ENCODE measurements at places on chromosomes 2 and 18.

GRCh38 chr2:164920430-164920829, 34.9 kb downstream of the SLC38A11 start:
- no peak for DNase-seq

DNA sequence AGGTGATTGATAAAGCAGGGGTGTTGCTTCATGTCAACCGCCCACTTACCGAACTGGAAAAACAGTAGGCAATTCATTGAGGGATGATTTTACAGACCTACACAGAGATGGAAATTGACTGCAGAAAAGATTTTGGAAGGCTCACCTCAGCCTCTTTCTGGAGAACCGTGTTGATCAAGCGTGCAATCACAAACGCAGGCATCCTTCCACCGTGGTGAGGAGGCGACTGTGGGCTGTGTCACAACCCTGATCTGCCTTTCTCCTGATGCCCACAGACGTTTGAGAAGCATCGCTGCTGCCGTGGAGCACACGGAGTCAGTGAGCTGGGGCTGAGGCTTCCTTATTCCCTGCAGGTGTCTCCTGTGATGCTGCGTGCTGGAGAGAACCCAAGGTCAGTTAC, 132.0 kb downstream of the TMEM18 start:
- DNase-seq = no peak

- no peak for DNase-seq
Observed at GRCh38 chr18:55465313-55465712, 122.7 kb downstream of the TCF4 start.

- no peak for DNase-seq
Observed at GRCh38 chr18:8793445-8794155, 88.2 kb downstream of the MTCL1 start.

DNA sequence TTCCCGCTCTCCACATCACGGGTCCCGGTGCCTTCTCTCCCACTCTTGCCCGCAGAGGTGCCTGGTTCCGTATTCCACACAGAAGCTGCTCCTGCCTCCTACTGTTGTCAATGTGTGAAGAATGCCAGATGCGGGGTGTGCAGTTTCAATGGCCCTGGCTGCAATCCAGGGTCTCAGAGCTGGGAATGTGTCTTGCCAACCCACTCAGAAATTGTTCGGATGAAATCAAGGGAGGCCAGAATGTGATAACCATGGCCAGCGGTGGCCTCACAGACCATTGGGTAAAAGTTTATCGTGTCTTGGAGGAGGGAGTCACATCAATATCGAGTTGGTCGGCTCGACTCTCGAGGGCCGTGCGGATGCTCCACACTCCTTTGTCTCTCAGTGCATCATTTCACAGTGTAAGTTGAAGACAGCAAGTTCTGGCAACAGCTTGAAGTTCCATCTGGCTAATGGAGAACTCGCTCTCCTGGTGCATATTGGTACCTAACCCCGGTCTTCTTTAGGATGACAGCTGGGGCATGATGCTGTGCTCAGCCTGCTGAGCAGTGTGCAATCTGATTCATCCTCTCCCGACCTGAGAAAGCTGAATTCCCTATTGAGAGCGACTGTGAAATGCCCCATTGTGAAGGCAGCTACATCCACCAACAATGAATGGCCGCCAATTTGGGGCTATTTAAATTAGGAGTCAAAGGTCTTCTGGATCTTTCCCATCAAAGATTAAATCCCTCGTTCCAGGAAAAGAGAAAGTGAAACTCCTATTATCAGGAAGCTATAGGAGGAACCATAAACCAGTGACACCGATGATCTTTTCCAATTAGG, 389.0 kb downstream of the SOX11 start:
- no peak for DNase-seq

DNA sequence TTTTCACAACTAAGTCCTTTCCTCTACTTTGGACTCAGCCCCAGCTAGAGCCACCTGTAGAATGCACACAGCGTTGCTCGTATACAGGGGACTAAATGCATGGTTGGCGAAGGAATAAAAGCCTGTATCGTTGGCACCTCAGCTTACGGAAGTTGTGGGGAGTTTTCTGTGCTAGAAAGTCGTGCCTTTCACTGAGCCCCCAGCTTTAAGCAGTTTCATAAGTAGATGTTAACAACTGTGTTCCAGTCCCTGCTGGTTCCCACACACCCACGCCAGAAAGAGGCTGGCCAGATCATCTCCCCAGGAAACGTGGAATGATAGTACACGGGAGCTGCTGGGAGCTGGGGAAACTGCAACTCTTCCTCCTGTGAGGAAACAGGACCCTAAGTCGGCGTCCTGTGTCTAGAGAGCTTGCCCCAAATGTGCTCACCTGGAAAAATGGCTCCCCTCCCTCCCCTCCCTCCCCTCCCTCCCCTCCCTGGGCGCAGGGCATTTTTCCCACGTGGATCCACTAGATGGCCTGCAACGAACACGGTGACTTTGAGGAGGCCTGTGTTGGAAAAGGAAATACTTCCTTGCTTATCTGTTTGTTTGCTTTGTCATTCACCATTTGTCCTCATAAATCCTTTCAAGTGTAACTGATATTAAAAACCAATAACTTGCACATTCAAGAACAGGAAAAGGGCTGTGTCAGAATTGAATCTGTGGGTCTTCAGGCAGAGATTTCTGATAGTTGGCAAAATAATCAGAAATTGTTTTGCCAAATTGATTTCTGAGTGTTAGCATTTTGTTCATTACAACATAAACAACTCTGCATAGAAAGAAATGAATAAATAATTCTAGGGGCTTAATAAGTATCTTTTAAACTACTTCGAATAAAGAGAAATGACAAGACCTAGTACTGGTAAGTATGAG, 43.9 kb upstream of the RFX8 start:
- DNase-seq = no peak

DNA sequence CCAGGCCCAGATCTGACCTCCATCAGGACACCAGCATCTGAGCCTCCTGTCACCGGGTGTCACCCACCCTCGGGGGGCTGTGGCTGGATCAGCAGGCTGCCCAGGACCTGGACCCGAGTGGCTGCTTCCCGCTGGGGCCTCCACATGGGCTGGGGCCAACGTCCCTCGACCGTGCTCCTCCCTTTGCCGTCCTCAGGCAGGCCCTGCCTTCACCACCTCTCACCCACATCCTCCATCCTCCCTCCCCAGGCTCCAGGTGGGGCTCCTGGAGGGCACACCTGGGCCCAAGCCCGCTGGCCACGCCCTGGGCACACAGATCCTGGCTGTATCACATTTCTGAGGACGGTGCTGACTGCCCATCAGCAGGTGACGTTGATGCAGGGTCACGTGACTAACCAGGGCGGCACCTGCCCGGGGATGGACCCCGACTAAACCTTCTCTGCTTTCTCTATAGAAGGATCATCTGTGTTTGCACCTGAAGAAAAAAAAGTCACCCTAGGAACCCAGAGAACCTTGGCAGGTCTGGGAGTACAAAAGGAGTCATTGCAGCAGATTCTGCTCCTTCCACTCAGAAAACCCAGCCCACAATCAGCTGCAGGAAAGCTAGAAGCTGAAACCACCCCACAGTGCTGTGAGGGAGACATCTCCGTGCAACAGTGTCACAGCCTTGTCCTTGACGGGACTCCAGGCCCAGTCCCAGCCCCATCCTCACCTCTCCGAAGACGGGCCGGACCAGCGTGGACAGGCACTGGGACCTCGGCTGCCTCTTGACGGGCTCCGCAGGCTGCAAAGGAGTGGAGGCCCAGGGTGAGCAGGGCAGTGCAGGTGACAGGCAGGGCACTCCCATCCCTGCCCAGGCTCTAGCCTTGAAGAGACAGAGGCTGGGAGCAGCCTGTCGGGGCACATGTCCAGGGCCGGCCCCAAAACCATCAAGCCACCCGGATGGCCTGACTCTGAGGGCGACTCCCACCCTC, 11.2 kb downstream of the STK25 start:
- DNase-seq = no peak

DNA sequence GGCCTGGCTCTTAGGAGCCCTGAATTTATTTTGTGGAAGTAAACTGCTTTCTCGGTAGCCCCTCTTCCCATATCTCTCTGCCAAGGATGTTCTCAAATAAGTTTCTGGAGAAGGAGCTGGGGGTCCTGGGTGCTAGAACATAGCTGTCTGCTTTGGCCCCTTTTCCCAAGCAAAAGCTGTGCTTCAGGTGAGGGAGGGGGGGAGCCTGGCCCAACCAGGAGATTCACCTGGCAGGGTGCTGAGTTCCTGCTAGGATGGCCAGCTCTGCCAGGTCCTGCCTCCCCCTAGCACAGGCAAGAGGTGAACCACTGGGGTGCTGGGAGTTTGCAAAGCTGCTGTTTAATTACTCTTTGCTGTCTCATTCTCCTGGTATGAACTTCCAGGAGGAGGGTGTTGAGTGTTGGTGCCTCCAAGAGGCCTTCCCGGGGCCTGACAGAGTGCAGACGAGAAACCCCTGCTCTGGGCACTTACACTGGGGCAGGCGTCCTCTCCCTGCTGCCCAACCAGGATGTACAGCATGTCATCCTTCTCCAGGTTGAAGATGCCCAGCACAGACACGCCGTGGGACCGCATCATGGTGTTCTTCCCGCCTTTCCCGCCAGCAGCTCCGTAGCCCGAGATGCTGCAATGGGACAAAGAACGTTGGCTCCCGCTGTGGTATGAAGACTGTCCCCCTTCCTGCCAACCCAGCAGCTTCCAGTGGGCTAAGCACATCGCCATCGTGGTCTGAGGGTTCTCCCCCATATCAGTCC, 124.2 kb downstream of the CLIP4 start:
- DNase-seq = no peak

GRCh38 chr2:231373184-231373583, 22.3 kb upstream of the B3GNT7 start:
- no peak for DNase-seq

DNA sequence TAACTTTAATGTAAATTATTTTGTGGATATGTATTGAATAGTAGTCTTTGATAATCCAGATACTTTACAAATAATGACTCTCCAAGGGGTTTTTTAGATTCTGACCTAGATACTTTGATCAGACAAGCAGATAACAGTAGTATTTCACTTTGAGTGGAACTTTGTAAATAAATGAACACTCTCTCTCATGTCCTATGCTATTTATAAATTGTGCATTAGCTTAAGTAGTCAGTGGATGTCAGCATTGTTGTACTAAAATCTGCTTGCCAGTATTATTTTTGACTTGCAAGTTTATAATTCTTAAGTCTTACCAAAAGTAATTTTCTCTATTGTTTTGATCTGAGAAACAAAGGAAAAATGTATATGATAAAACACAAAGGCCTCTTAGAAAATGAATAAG, 1113.1 kb upstream of the NRXN1 start:
- DNase-seq = no peak

- DNase-seq = no peak
Observed at GRCh38 chr2:127389778-127390435, 2.1 kb upstream of the MAP3K2 start.

GRCh38 chr18:51953521-51953920, 386.5 kb upstream of the DCC start:
- no peak for DNase-seq

- DNase-seq = no peak
Observed at GRCh38 chr18:59172664-59173249, 33.1 kb downstream of the SEC11C start.

DNA sequence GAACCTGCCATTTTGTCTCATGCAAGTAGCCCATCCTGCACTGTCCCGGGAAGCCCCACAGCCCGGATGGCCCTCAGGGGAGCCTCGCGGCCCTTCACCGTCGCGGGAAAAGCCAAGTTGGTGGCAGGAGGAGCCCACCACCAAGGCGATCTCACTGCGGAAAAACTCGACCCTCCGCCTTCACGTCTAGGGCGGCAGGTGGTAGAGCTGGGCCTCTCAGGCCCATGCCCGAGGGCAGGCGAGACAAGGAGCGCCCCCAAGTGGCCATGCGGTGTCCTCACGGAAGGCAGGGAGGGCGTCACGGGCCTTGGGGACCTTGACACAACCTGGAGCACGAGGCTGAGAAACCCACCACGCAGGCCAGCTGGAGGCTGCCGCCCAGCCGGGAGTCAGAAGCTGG, 34.8 kb upstream of the SKA1 start:
- no peak for DNase-seq

DNA sequence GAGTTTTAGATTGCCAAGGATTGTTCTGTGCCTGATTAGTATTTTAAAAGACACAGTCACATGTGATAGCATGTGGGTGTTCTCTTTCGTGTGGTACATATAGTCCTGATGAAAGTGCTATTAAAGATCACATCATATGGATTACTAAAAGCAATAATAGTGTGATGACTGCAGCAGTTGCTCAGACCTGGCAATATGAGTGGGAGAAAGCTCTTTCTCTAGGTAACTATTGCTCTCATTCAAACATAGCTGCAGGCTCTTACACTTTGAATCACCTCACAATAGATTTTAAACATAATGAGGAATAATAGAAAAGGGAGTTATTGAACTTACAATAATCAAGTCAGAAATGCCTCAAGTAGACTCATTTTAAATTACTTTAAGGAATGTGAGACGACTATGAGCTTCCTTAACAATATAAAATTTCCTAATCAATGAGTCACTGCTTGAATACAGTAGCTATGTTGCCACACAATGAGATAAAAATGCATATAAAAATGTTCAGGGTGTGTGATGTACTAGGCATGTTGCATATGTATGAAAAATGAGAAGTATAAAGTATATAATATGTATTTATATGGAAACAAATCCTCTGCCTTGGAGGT, 452.1 kb downstream of the TMX3 start:
- DNase-seq = no peak

DNA sequence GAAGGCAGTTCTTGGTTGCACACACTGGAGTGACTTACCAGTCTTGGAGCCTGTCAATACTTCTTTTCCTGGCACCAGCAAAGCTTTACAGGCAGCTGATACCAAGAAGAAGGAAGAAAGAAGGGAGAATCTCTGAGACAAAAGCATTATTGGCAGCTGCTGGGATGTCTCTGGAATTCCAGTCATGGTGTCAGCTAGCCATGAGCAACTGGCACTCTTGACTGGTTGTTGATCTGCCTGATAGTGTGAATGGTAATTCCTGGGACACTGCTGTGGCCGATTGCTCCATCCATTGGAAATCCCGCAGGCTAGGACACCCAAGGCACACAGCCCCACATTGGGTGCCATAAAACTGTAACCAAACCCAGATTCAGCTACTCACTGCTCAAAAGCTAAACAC, 17.8 kb upstream of the SPAG16 start:
- no peak for DNase-seq

DNA sequence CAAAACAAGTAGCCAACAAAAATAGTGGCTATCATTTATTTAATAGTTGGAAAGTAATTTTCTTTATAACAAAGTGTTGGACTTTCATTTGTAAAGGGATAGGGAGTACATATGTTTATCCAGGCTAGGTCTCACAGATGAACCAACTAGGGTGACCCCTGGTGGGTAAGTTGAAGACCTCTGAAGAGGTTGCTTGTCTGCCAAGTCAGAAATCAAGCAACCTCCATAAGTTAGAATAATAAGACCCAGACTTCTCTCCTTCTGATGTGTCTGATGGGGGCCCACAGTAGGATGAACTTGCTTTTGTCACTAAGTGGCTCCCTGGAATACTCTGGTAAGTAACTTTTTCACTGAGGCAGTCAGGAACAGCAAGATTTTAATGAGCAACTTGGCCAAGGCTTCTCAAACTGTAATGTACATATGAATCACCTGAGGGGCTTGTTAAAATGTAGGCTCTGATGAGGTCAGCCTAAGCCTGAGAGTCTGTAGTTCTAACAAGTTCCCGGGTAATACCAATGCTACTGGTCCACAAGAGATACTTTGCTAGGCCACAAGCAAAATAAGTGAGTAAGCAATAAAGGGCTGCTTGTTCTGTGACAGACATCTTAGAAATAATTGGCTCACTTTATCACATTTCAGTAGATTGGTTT, 319.6 kb downstream of the PIK3C3 start:
- no peak for DNase-seq

Data from stimulated activated CD4-positive, alpha-beta T cell treated with anti-CD3 and anti-CD28 coated beads, Interleukin-4, amount 100 ng/mL, for 48 hours (primary cell).